Pericardium fibroblast (primary cell): ENCODE measurements at places on chromosomes 4 and X. TPM values are rescaled to one million over a fixed set of nuclear protein-coding genes. Genes with fewer than 3 reads are reported as not detected.

The ADRA2C gene
- total RNA-seq, result 4.6 and 7.0 TPM in 2 replicates

The SHOX gene
- not detected in 2 replicates for total RNA-seq

The TEX13D gene
- not detected in 2 replicates for total RNA-seq

The ANXA10 gene
- total RNA-seq, result 0.85 TPM in 1 of 2 replicates, not detected in the other

The STATH gene
- total RNA-seq, result not detected in 2 replicates

The F8A2 gene
- total RNA-seq, result not detected in 2 replicates

The CXCL3 gene
- total RNA-seq, result 4.9 and 7.8 TPM in 2 replicates

The CSAG1 gene
- total RNA-seq, result not detected in 2 replicates

The MAGEE1 gene
- 0.09 and 0.47 TPM in 2 replicates for total RNA-seq

The VAMP7 gene
- total RNA-seq, result 26.6 and 29.3 TPM in 2 replicates

The SLC10A4 gene
- total RNA-seq, result 0.12 TPM in 1 of 2 replicates, not detected in the other

The SAGE1 gene
- total RNA-seq, result not detected in 2 replicates

The SPANXB1 gene
- total RNA-seq, result not detected in 2 replicates

The RAB9B gene
- 0.23 and 1.1 TPM in 2 replicates for total RNA-seq

The F11 gene
- not detected in 2 replicates for total RNA-seq

The PLXNA3 gene
- 14.9 and 41.3 TPM in 2 replicates for total RNA-seq

The GAGE12H gene
- not detected in 2 replicates for total RNA-seq

The TMEM271 gene
- total RNA-seq, result not detected in 2 replicates

The TLL1 gene
- under 0.01 and 0.12 TPM in 2 replicates for total RNA-seq

The PI4K2B gene
- 11.3 and 13.3 TPM in 2 replicates for total RNA-seq

The GPR78 gene
- total RNA-seq, result 0.35 and 0.60 TPM in 2 replicates

The TBC1D9 gene
- total RNA-seq, result 18.0 and 21.7 TPM in 2 replicates

The PPP1R2C gene
- total RNA-seq, result not detected in 2 replicates

The PARM1 gene
- 0.77 and 7.7 TPM in 2 replicates for total RNA-seq

The WDR19 gene
- 18.6 and 26.6 TPM in 2 replicates for total RNA-seq

The MRPS18C gene
- 14.1 and 14.5 TPM in 2 replicates for total RNA-seq

The SPIN3 gene
- 3.6 and 4.2 TPM in 2 replicates for total RNA-seq

The UGT8 gene
- total RNA-seq, result not detected in 2 replicates

The CDS1 gene
- under 0.01 TPM in 1 of 2 replicates, not detected in the other for total RNA-seq

The UGT2A1 gene
- total RNA-seq, result not detected in 2 replicates

The MAP7D2 gene
- 0.09 and 0.35 TPM in 2 replicates for total RNA-seq

The ASB12 gene
- total RNA-seq, result not detected in 2 replicates

The TLR2 gene
- 0.09 and 0.35 TPM in 2 replicates for total RNA-seq

The TBCK gene
- 24.3 and 25.1 TPM in 2 replicates for total RNA-seq

The NPFFR2 gene
- total RNA-seq, result not detected in 2 replicates

The NHSL2 gene
- 2.0 and 2.3 TPM in 2 replicates for total RNA-seq

The IQCM gene
- not detected in 2 replicates for total RNA-seq

The ZRSR2 gene
- total RNA-seq, result 3.3 and 4.1 TPM in 2 replicates

The GNRHR gene
- not detected in 2 replicates for total RNA-seq

The CSN1S1 gene
- total RNA-seq, result not detected in 2 replicates

The SLC6A14 gene
- total RNA-seq, result not detected in 2 replicates

The MGARP gene
- 16.0 and 40.5 TPM in 2 replicates for total RNA-seq

The DNAJB14 gene
- total RNA-seq, result 16.0 and 20.2 TPM in 2 replicates

The SOWAHB gene
- not detected in 2 replicates for total RNA-seq

The CXCL10 gene
- total RNA-seq, result not detected in 2 replicates

The PDCL2 gene
- not detected in 2 replicates for total RNA-seq

The ASB11 gene
- total RNA-seq, result not detected in 2 replicates

The NDST4 gene
- not detected in 2 replicates for total RNA-seq

The HTN1 gene
- not detected in 2 replicates for total RNA-seq

The ADGRL3 gene
- 1.0 and 3.7 TPM in 2 replicates for total RNA-seq
